A549 treated with CORT108297 at 1 μM for 4 hours (cell line): ENCODE measurements at places on chromosomes 5 and 9. TPM values are rescaled to one million over a fixed set of nuclear protein-coding genes. Genes with fewer than 3 reads are reported as not detected.

ELOVL7 gene
- total RNA-seq, result 9.0 to 14.3 TPM (median 11.7 TPM) in 5 replicates

GDF9 gene
- 0.18 to 0.31 TPM (median 0.21 TPM) in 5 replicates for total RNA-seq

SLC45A2 gene
- 0.05 TPM in 1 of 5 replicates, not detected in the others for total RNA-seq

KCNV2 gene
- total RNA-seq, result not detected in 5 replicates

FAM120AOS gene
- total RNA-seq, result 46.6 to 51.0 TPM (median 49.6 TPM) in 5 replicates
